ENCODE measurements at places on chromosomes 13 and 19. TPM values are rescaled to one million over a fixed set of nuclear protein-coding genes. Genes with fewer than 3 reads are reported as not detected.

- H3K27me3 ChIP-seq: no peaks in the 10 kb centered on the region
- H3K4me3 ChIP-seq: no peak overlapping the region
- H3K4me1 ChIP-seq: peaks cover 21% of the 10 kb centered on the region
- DNase-seq: no peak
These were observed 150.3 kb downstream of the SLITRK5 start for GRCh38 chr13:87821512-87821911.

DNA sequence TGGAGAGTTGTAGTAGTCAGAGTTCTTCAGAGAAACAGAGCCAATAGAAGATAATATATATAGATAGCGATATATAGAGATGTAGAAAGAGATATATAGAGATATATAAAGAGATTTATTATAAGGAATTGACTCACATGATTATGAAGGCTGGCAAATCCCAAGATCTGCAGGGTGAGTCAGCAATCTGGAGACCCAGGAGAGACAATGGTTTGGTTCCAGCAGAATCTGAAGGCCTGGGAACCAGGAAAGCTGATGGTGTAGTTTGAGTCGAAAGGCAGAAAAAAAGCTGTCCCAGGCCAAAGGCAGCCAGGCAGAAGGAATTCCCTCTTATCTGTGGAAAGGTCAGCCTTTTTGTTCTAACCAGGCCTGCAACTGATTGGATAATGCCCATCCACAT, 194.1 kb downstream of the NUFIP1 start:
- no peaks in the 10 kb centered on the region for H3K27me3 ChIP-seq
- H3K4me1 ChIP-seq: no peaks in the 10 kb centered on the region
- no peak overlapping the region for H3K4me3 ChIP-seq
- DNase-seq: no peak

GRCh38 chr13:29702912-29703351, 107.4 kb upstream of the SLC7A1 start:
- H3K4me3 ChIP-seq: no peak overlapping the region
- no peaks in the 10 kb centered on the region for H3K27me3 ChIP-seq
- DNase-seq: peak; percentile 76
- H3K36me3 ChIP-seq: no peaks in the 10 kb centered on the region

DNA sequence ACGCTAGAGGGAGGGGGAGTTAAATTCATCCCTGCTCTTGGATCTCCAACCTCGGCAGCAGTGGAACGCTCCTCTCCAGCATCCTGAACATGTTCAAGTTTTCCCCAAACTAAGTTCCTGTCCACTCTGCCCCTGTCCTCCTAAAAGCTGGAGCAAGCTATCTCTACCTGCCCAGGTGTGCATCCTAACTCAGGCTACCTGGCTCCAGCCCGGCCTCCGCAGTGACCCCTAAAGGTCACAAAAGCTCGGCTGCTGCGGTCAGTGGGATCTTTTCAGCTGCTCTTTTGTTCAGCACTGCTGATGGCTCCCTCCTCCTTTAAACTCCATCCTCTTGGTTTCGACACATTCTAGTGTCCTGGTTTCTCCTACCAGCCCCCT, 1.4 kb downstream of the DCUN1D2 start:
- no peaks in the 10 kb centered on the region for H3K36me3 ChIP-seq
- H3K4me1 ChIP-seq: peaks cover 18% of the 10 kb centered on the region
- H3K27me3 ChIP-seq: no peaks in the 10 kb centered on the region
- no peak for DNase-seq
- peak overlapping the region; percentile 94 for H3K4me3 ChIP-seq

DNA sequence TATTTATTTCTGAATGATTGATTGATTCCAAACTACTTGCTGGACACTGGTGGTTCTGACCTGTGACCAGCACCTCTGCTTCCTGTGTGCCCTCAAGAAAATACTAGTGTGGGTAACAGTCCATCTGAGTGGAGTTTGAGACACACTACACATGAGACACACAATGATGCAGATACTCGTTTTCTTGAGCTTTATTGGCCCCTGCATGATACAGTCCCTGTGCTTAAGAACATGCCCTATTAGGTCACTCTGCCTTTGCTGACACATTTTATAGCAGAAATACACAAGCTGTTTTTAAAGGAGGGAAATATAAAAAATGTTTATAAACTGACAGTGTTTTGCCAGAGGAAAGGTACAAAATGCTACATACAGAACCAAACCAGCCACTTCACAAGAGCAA, 126.9 kb downstream of the STK24 start:
- no peak overlapping the region for H3K27ac ChIP-seq
- H3K4me1 ChIP-seq: peaks cover 19% of the 10 kb centered on the region
- DNase-seq: no peak
- no peaks in the 10 kb centered on the region for H3K27me3 ChIP-seq
- H3K4me3 ChIP-seq: no peak overlapping the region
- H3K36me3 ChIP-seq: peaks cover 43% of the 10 kb centered on the region

C19orf67 gene
- not detected for total RNA-seq

GRCh38 chr19:15869109-15869555, 28.7 kb downstream of the CYP4F2 start:
- no peak overlapping the region for H3K4me3 ChIP-seq
- no peak overlapping the region for H3K27ac ChIP-seq
- H3K27me3 ChIP-seq: peaks cover 4% of the 10 kb centered on the region
- H3K36me3 ChIP-seq: no peaks in the 10 kb centered on the region
- no peaks in the 10 kb centered on the region for H3K4me1 ChIP-seq
- DNase-seq: peak; percentile 57

- no peak overlapping the region for H3K27ac ChIP-seq
- no peaks in the 10 kb centered on the region for H3K4me1 ChIP-seq
- H3K36me3 ChIP-seq: no peaks in the 10 kb centered on the region
- no peak overlapping the region for H3K4me3 ChIP-seq
These were observed 4.4 kb upstream of the COMP start for GRCh38 chr19:18795540-18795939.

- peak overlapping the region; percentile 27 for H3K27ac ChIP-seq
- DNase-seq: peak; percentile 21
- no peaks in the 10 kb centered on the region for H3K27me3 ChIP-seq
- no peaks in the 10 kb centered on the region for H3K36me3 ChIP-seq
These were observed 15.0 kb downstream of the COG6 start for GRCh38 chr13:39670445-39670844.

- no peaks in the 10 kb centered on the region for H3K36me3 ChIP-seq
- H3K27me3 ChIP-seq: no peaks in the 10 kb centered on the region
- no peak overlapping the region for H3K4me3 ChIP-seq
- H3K27ac ChIP-seq: no peak overlapping the region
These were observed 14.2 kb upstream of the RNF6 start for GRCh38 chr13:26236296-26236695.

GRCh38 chr13:49455007-49455398, 10.9 kb downstream of the SETDB2 start:
- no peaks in the 10 kb centered on the region for H3K36me3 ChIP-seq
- DNase-seq: no peak
- no peaks in the 10 kb centered on the region for H3K27me3 ChIP-seq
- H3K27ac ChIP-seq: no peak overlapping the region
- H3K4me3 ChIP-seq: no peak overlapping the region

TMEM238 gene
- total RNA-seq: 0.69 TPM

FXYD7 gene
- total RNA-seq: 0.85 TPM

DNA sequence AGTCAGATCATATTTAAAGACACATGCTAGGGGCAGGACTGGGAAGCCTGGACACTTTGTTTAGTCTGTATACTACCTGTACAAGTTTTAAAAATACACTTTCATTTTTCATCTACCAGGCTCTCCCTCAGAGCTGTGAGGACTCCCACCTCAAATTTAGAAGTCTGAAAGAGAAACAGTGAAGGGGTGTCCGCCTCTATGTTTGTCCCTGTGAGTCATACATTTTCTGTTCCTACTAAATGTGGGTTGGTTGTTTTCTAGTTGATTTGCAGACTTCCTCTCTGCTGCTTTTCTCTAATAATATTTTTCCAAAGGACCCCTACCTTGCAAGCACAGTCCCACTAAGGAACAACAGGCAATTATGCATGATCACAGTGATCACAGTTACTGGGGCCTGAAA, 110.5 kb downstream of the ENOX1 start:
- H3K27me3 ChIP-seq: no peaks in the 10 kb centered on the region
- no peak overlapping the region for H3K27ac ChIP-seq
- no peak overlapping the region for H3K4me3 ChIP-seq
- no peaks in the 10 kb centered on the region for H3K36me3 ChIP-seq

All from A673 (cell line).